ENCODE measurements at places on chromosomes 3 and 15.

GRCh38 chr3:142904639-142905436 is 16.0 kb upstream of the PCOLCE2 start:
- peak; percentile 55 for DNase-seq

- peak; percentile 68 for DNase-seq
Measured at GRCh38 chr15:57640930-57641682, 49.4 kb downstream of the MYZAP start.

DNA sequence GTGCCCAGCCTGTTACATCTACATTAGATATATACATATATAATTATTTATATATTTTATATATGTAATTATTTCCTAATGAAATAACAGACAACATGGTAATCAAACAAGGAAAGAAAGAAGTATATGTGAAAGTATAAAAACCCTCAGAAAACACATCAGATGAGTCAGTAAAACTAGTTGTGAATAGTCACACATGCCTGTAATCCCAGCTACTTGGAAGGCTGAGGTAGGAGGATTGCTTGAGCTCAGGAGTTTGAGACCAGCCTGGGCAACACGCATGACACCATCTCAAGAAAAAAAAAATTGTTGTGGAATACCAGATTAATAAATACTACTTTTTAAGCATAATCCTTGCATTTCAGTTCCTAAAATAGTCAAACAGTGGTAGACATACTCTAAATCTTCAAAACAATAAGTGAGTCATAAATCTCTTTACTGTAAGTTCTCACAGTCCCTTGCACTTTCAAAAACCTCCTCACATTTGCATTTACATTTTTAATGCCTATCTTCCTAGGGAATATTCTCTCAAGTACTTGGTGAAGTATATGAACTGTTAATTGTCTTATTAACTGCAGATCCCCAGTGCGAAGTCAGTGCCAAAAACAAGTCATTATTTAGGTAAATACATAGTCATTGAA is 106.5 kb downstream of the MYO9A start:
- no peak for DNase-seq

DNA sequence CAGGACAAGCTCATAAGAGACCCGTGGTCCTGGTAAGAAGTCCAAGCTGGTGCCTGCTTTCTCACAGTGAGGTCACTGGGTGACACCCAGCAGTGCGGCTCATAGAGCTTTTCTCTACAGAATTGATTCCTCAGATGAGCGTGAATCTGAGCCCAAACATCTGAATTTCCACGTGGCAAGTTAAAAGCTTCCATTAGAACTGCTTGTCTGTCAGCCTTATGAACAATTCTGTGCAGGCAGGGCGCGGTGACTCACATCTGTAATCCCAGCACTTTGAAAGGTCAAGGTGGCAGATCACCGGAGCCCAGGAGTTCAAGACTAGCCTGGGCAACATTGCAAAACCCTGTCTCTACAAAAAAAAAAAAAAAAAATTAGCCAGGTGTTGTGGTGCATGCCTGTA is 113.1 kb upstream of the ABHD17C start:
- DNase-seq, result no peak

DNA sequence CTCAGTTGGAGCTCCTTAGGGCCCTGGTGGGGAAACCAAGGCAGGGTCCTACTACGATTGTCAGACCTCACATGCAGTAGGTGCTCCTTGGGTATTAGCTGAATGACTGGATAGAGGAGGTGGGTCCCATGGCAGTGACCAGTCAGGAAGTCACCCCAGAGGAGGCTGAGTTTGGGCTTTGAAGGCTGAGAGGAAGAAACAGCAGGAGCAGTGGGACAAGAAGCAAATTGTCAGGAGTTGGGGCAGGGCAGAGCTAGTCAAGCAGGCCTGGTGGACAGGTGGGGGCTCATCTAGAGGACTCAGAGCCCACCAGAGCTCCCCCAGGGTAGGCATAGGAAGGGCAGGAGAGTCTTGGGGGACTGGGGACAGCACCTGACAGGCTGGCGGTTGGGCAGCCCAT is 3.1 kb downstream of the NBEAL2 start:
- DNase-seq, result no peak

GRCh38 chr3:189853906-189854305 is 222.7 kb downstream of the TP63 start:
- DNase-seq, result no peak

DNA sequence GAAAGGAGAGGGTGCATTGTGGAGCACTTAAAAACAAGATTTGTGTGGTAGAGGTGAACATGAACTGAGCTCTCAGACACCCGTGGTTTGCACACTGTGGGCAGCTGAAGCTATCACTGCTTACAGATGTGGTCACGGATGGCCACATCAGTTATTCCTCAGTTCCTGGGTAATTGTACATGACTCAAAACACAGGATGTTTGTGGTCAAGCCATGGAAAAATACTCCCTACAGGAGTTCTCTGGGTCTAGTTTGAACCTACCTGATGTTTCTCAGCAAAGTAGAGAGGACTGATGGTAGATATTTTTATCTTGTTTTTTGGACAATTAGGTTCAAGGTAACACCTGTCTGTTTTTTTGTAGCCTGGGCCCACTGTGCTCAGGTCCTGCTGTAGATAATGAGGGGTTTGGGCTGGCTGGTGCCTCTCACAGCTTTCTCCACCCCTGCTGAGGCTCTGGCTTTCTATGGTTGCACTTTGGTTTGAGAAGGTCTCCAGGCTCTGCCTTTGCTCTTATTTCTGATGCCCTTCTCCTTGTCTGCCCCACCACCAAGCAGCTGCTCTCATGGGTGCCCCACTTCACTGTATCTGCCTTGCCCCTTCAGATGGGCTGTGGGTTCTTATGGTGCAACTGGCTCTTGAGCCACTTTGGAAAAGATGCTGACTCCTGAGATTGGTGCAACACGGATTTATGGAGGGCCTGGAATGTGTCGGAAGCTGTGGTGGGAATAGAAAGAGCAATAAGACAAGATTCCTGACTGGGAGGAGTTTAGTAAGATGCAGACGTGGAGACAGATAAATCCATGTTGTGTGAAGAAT is 40.1 kb downstream of the CDCP1 start:
- peak; percentile 51 for DNase-seq

GRCh38 chr3:47908744-47909143 is 105.8 kb downstream of the DHX30 start:
- DNase-seq, result no peak

GRCh38 chr3:155604126-155604525 is 140.7 kb downstream of the PLCH1 start:
- no peak for DNase-seq

DNA sequence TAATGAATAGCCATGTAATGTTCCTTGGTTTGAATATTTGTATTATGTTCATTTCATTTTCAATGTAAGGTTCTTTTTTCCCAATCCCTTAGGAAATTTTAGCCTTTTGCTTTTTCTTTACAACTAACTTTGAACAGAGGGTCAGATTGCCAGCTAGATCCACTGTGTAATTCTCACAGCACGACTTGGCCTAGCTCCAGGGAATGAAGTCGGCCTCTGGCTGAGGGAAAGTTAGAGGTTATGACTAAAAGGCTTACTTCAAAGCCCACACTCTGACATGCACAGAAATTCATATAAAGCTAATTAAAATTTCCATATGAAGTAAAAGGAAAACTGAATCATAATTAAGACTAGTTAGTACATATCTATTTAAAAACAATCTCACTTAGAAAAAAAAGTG is 38.7 kb downstream of the ROBO1 start:
- DNase-seq, result peak; percentile 1

DNA sequence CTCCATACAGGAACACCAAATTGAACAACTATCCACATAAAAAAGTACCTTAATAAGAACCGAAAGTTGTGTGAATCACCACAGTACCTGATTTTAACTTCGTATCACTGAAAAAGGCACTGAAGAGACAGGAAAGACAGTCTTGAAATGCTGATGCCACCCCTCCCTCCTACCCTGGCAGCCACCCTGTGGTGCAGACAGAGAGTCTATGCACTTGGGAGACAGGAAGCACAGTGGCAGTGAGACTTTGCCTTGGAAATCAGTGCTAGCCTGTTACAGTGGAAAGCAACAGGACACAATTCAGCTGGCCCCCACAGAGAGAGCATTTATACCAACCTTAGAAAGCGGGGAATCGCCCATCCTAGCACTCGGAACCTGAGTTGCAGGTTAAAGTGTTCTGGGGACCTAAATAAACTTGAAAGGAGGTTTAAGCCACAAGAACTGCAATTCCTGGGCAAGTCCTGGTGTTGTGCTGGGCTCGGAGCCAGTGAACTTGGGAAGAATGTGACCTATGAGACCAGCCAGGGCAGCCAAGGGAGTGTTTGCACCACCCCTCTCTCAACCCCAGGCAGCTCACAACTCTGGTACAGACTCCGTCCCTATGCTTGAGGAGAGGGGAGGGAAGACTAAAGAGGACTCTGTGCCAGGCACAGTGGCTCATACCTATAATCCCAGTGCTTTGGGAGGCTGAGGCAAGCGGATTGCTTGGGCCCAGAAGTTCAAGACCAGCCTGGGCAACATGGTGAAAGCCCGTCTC is 240.1 kb downstream of the ISL2 start:
- no peak for DNase-seq

DNA sequence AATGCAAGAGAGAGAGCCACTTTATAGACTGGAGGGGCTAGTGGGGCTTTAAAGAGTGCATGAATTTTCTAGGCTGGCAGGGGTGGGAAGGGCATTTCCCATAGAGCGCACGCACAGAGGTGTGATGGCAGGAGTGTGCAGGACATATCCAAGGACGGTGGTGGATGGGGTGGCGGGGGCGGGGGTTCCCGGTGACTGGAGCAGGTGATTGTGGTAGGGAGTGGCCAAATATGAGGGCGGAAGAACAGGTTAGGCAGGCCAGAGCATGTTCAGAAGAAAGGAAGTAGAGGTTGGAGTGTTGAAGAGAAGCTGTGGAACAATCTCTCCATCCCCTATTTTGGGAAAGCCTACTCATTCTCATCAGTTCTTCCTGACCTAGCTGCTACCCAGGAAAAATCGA is 18.1 kb downstream of the FAM81A start:
- DNase-seq, result no peak

DNA sequence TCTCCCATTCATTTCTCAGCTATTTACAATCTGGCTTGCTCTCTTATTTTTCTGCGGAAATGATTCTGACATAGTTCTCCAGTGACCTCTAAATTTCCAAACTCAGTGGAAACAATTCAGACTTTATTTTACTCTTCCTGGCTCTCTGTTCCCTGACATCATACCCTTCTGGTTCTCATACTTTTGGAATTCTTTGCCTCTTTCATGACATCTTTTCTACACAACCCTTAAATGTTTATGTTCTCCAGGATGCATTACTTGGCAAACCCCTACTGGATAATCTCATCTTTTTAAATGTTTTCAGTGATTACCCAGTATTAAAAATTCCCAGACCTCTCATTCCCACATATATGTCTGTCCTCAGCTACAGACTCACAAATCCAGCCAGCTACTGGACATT is 23.9 kb upstream of the PLSCR4 start:
- DNase-seq, result no peak

DNA sequence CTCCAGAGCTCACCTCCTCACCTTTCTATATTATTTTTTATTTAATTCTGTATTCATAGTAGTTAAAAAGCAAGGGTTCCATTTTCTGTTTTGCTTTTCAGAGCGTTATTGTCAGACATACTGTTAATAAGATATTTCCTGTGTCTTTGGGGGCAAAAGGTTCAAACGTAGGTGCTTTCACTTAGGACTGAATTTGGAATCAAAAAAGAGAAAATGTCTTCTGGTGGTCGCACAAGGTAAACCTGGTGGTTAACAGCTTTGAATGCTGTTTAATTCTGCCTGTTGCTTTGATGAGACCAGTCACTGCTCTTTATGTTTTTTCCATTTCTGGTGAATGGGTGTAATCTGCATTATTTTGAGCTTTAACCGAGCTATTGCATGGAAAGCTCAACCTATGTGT is 212.5 kb downstream of the TCF12 start:
- no peak for DNase-seq

- DNase-seq, result no peak
Measured at GRCh38 chr15:54808321-54808720, 388.4 kb downstream of the RSL24D1 start.

DNA sequence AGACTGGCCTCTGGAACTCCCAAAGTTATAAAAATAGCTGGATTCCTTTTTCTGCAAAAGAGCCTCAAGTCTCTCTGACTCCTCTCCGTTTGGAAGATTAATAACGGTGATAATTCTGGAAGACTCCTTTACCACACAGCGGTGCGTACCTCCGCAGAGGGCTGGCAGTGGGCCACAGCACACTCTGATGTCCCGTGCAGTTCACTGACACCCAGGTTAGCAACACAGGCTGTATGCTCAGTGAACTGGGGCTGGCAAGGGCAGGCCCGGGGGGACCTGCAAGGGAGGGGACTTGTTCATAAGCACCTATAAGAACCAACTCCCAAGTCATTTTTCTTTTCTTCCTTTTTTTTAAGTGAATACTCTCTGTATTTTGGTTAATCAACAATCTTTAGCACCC is 120.3 kb upstream of the TJP1 start:
- DNase-seq, result no peak

DNA sequence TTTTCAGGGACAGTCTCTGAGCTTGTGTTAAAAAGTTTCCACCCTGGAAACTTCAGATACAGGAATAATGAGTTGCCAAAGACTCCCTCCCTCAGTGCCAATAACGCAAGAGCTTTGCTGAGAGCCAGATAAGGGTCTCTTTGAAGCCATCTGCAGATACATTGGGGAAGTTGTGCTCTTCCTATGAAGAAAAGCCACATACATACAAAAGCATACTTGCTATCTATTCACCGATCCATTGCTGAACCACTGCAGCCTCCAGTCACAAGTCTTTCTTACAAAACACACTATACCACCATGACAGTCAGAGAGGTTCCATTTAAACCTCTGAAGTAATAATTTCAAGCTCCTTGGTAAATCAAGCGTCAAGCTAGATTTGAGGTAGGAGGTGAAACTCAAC is 10.0 kb upstream of the RETNLB start:
- peak; percentile 74 for DNase-seq

- no peak for DNase-seq
Measured at GRCh38 chr15:31067890-31068603, 33.5 kb downstream of the TRPM1 start.

Measured in OCI-M1 (cell line).